ENCODE measurements at places on chromosomes 7 and 10.
A peak's percentile ranks its signal among the peaks of the same experiment; 100 is the strongest.

GRCh38 chr7:119175911-119176627 lies 951.6 kb downstream of the ANKRD7 start:
- DNase-seq = peak; percentile 46

DNA sequence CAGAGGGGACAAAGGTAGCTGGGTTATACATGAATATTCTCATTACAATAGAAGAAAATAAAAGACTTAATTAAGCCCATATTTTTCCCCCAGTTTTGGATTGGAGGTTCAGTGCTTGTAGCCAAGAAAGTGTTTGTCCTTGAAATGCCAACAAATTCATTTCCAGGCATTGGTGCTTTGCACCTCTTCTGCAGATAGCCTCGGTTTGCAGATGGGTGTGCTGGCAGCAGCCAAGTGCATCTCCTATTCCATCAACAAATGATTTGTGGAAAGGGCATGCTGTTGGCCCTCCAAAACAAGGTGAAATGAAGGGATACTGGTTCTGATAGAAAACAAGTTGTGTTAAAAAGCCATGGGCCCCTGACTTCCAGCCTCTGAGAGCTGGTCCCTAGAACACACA lies 187.3 kb downstream of the DPY19L1 start:
- DNase-seq = no peak

GRCh38 chr7:114418117-114418516 lies 3.5 kb downstream of the FOXP2 start:
- DNase-seq = no peak

DNA sequence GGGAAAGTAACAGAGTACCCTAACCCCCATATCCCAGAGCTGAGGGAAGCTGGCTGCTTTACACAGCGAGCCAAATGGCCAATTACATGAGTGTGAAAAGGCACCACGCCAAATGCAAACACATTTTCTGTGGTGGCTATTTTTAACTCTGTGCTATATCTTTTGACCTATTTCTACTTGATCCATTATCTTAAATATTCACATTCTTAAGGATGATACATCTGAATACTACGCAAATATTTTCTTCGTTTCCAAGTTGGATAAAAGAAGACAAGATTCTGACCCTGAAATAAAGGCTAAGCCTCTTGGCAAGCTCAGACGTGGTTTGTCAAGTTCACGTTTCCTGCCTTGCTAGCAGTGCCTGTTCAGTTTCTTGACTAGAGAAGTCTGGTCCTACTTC lies 146.7 kb upstream of the TMEM196 start:
- peak; percentile 89 for DNase-seq

- no peak for DNase-seq
Observed at GRCh38 chr7:37740398-37740797, 56.8 kb downstream of the GPR141 start.

GRCh38 chr10:126006906-126007305 lies 110.5 kb downstream of the FANK1 start:
- no peak for DNase-seq

GRCh38 chr10:133481657-133482056 lies 27.9 kb downstream of the SCART1 start:
- no peak for DNase-seq

GRCh38 chr10:60185421-60185820 lies 204.3 kb downstream of the ANK3 start:
- no peak for DNase-seq
